ENCODE measurements at places on chromosomes 3 and 15.
A peak's percentile ranks its signal among the peaks of the same experiment; 100 is the strongest.

DNA sequence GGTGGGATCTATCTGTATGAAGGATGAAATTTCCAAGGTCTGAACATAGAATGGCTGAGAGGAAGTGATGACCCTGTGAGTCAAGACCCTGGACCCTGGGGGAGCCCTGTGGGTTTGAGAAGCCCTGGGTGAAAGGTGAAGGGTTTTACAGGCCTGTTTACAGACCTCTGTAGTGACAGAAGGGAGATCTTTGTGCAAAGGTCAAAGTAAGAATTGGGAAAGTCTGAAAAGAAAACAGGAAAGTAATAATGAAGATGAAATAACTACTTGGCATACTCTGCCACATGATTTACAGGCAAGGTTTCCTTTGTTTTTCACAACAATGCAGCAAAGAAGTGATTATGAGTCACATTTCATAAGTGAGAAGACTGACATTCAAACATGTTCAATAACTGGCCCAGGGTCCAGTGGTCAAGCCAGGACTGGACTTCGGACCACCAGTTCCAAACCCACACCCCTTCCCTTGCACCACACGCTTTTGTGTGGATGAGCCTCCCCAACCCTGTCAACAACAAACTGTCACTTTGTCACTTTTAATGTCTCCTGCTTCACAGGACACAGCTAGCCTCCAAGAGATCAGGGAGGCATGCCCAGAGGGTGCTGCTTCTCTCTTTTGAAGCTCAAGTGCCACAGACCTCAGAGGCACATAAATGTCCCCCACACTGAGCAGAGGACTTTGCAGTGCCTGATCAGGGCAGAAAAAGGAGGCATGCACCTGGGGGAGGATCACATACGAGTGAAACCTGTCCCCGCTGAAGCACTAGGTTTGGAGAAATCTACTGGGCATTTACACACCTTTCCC, 21.5 kb downstream of the CD86 start:
- no peak for DNase-seq

- DNase-seq, result peak; percentile 72
These were observed 299.8 kb upstream of the EPHA3 start for GRCh38 chr3:88807491-88808105.

DNA sequence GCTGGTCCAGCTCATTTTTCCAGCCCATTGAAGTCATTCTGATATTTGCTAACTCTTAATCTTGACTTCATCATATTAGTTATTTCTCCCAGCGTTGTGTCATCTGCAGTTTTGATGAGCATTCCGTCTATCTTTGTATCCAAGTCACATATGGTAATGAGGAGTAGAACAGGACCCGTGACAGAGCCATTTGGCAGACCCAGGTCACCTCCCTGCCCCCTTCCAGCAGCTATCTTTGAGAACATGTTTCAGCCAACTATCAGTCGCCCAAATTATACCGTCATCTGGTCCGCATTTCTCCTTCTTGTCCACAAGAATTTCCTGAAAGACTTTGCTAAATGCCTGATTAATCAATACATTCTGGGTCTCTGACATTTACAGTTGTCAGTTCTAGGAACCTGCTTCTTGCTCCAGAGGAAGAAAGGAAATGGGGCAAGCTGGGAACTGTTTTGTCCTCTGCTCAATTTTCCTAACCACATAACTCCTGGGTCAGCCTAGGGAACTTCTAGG, 347.1 kb upstream of the NR2E3 start:
- DNase-seq, result no peak

- no peak for DNase-seq
These were observed 438.1 kb downstream of the NAALADL2 start for GRCh38 chr3:175297216-175297615.

GRCh38 chr15:94324835-94325767, 93.7 kb downstream of the MCTP2 start:
- no peak for DNase-seq

DNA sequence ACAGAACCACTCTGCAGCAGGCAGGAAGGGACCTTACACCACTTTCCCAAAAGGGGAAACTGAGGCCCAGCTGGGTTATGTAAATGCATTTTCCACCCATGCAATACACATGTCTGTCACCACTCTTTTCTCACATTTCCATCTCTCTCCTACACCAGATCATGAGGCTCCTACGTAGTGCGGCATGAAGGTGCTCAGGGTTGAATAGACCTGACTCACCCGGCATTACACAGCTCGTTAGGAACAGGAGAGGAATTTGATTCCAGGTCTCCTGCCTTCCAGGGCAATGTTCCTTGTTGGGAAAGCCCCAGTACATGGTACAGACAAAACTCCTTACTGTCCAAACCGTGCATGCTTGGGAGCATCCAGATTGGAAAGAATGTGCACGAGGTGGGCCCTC, 61.9 kb upstream of the DCLK3 start:
- DNase-seq, result no peak

DNA sequence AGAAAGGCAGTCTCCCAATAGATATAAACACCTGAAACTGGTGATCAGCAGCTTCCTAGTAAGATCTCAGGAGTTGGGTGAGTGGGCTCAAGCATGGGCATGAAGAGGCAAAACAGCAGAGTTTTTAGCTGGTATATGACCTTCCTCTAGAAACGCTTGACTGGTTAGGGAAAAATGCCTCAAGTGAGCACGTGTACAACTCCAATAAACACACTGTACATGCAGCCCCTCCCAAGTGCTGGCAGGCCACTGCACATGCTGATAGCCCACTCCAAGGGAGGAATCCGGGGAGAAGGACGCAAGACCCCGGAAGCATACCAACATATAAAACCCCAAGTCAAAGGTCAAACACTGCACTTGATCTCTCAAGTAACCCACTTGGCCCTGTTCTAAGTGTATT, 143.0 kb downstream of the FMN1 start:
- no peak for DNase-seq

- peak; percentile 25 for DNase-seq
These were observed 102.0 kb upstream of the MYRIP start for GRCh38 chr3:39707314-39707909.

GRCh38 chr3:170483485-170484262, 65.0 kb downstream of the CLDN11 start:
- DNase-seq, result no peak

GRCh38 chr3:127762787-127763105, 59.6 kb downstream of the MGLL start:
- no peak for DNase-seq

DNA sequence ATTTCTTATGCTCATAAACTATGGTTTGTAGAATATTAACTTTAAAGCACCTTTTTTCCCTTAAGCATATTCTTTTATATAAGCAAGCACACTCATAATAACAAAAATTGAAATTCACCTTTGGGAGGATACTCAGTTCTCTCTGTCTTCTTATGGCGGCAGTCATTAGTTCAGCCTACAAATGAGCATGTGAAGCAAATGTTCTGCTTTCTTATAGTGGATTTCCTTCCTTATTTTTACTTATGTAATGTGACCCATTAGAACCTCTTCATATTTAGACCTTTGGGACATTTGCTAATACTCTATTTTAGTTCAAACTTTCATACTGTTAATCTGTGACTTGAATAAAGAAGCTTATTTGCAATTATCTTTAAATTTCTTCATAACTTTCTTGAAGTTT, at the start of gene P2RY13:
TSS of gene P2RY13 (minus strand) at position 187 of the 400 bp plus-strand sequence. CDS start at position 166, 21 bp downstream.
- DNase-seq, result no peak

- DNase-seq, result no peak
These were observed 47.1 kb downstream of the PDIA5 start for GRCh38 chr3:123113889-123114450.

DNA sequence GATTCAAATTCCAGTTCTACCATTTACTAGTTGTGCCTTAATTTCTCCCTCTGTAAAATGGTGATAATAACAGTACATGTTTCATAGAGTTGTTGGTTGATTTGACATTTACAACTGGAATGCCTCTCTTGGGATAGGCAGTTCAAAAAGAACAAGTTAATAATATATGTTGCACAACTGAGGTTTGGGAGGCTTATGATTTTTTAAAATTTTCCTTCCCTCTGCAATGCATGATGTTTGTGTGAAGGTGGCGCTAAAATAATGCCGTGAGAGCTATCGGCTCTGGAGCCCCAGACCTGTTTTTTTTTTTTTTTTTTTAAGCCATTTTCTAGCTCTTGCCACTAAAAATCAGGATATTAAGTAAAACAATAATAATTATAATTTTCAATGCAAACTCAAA, 18.6 kb downstream of the DNAJB11 start:
- DNase-seq, result no peak

- DNase-seq, result no peak
These were observed 316.8 kb downstream of the TUSC7 start for GRCh38 chr3:117026401-117026800.

- DNase-seq, result no peak
These were observed 30.6 kb downstream of the CRTAP start for GRCh38 chr3:33144433-33144832.

GRCh38 chr3:51191768-51192167, 193.3 kb upstream of the MANF start:
- DNase-seq, result no peak

DNA sequence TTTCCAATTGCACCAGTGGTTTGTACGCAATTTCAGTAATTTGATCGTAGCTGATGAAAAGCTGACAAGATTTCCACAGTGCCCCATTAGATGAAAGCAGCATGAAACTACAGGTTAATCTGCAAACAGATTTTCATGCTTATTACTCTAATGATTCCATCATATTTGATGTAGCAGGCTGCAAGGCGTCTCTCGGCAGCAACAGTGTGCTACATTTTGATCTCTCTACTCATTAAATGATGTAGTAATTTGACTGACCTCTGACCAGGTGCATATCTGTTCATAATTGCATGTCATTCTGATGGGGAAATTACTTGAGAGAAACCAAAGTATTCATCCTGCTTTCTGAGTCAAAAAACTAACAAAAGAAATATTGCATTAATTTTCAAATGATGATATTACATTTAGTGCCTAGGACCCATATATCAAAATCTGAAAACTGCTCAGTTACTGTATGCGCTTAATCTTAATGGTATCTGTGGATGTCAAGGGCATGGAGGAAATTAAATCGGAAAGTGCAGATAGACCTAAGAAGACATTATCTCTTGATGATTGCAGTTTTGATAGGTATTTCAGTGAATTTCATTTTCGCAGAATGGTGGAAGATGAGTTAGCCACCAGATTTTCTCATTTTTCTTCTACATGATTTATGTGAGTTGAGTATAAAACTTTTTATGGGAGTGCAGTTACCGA, 198.5 kb downstream of the RSRC1 start:
- no peak for DNase-seq

DNA sequence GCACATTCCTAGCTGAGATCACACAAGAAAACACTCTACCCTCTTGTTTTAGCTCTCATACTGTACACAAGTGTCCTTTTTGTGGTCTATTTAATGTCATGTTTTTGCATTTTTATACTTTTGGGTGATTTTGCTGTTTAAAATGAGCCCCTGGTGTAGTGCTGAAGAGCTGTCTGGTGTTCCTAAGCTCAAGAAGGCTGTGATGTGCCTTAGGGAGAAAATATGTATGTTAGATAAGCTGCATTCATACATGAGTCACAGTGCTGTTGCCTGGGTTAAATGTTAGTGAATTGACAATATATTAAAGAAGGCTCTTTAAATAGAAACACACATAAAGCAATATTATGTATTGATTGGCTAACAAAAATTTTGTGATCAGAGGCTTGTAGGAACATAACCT, 387.4 kb upstream of the C2CD4B start:
- no peak for DNase-seq

DNA sequence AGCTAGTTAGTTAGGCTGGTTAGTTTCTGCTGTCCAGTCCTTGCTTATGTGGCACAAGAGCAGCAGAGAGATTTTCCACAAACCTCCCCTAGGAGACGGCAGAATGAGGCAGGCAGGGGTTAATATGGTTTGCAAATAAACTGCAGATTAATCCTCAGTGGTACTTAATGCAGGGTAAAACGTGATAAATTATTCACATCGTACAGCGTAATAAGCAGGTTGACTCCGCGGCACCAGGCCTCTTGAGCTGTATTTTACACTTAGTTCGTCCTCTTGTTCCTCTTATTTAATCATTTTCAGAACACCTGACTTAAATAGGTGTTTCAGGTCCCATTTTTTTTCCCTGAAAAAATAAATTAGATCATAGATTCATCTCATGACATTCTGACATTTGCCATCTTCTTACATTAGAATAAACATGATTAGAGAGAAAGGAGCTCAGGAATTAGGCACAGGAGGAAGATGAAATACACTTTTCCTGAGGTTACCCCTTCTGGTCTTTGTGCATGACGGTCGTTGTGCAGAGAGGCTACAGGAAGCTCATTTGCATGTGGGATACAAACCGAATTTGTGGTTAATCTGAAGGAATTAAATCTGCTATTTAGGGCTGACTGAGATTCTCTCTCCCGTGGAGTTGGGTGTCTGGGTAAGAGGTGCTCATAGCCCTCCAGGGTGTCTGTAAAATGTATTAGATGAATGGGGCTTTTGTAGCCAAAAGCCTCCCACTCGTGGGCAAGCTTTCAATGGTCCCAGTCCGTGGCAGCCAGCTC, 27.1 kb upstream of the VPS8 start:
- DNase-seq, result no peak

DNA sequence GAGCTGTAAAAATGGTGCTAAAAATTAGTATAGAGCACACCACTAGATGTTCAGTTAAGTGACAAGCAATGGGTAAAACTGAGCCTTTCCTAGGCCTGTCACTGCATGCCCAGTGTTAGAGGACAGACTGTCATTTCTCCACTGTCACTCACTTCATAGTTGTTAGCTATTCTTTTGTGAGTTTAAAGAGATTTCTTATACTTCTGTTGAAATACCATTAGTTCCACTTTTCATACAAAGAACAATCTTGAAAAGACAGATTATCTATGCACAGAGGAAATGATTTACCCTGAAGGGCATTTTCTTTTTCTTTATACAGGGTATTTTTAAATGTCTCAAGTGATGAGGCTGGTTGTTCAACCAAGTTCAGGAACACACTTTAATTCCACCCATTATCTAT, 28.3 kb upstream of the CHMP2B start:
- no peak for DNase-seq

GRCh38 chr15:96495386-96495785, 164.9 kb downstream of the NR2F2 start:
- no peak for DNase-seq

DNA sequence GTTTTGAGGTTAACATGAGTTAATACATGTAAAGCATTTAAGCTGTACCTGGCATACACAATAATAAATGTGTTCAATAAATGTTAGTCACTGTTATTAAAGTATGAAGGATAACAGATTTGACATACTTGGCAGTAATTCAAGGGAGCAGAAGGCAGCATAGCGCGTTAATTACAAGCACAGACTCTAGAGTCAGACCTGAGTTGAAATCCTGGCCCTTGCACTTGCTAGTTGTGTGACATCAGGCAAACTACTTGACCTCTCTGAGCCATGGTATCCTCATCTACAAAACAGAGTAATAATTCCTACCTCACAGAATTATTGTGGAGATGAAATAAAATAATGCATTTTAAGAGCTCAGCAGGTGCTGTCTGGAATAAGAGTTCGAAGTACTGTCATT, 5.4 kb downstream of the IFT122 start:
- DNase-seq, result no peak

DNA sequence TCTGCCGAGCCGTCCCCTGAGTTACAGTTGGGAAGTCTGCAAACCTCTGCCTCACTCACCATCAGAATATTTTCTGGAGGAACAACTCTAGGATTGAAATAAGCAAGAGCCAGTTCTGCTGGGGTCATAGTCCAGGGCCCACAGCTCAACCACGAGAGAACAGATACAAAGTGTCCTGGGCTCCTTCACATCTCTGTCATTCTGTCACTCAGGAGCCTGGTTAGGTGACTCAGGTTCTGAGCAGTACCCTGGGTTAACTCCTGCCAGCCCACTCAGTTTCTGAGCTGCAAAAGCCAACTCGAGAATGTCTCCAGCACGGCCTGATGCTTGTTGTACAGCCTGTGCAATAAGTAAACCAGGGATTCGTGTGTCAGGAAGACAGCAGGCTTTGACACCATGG, 155.7 kb downstream of the SLCO3A1 start:
- DNase-seq, result no peak
